Activated T-cell treated with anti-CD3 and anti-CD28 coated beads for 4 hours (primary cell): ENCODE measurements at places on chromosomes 7 and 10.

DNA sequence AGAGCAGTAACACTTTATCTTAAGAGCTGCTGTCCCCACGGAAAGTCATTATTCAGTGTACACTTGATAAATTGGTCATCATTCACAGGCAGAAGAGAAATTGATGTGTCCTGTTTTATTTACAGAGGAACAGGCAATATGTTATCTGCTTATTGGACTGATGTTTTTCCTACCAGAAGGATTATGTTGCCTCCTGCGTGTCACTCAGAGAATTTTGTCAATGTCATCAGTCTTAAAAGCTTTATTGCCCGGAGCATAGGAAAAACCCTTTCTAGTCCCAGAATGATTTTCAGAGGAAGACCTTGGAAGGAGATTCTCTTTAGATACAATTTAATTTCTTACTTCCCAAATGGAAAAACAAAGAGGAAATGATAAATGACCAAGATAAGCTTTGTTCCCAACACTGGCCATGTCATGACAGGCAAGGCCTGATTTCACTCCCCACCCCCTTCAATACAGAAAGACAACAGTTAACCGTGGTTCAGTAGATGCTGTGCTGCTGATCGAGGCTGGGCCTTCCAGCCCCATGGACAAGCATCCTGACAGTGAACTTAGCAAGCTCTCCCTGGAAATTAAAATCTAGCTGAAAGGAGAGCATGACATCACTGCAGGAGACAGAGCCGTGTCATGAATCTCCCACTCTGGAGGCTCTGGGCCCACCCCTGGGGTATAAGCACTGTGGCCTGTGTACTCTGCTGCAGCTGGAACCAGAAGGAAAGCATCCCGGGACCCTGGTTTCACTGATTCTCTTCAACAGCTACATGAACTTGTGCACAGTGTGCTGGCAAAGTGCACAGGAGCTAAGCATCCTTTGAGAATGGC lies 118.8 kb upstream of the LYZL2 start:
- DNase-seq: no peak

DNA sequence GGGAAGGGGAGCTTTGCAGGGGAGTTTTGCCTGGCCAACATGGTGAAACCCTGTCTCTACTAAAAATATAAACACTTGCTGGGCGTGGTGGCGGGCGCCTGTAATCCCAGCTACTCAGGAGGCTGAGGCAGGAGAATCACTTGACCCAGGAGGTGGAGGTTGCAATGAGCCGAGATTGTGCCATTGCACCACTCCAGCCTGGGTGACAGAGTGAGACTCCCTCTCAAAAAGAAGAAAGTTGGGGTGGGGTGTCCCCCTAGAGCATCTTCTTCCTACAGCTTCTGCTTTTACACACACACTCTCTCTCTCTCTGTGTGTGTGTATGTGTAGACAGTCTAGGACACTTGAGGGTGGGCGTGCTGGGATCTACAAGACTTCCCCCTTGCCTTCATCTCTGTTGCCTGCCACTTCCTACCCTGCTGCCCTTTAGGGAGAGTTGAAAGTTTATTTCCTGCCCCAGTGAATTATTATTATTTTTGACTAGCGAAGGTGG lies 21.7 kb downstream of the PLAU start:
- DNase-seq: no peak

DNA sequence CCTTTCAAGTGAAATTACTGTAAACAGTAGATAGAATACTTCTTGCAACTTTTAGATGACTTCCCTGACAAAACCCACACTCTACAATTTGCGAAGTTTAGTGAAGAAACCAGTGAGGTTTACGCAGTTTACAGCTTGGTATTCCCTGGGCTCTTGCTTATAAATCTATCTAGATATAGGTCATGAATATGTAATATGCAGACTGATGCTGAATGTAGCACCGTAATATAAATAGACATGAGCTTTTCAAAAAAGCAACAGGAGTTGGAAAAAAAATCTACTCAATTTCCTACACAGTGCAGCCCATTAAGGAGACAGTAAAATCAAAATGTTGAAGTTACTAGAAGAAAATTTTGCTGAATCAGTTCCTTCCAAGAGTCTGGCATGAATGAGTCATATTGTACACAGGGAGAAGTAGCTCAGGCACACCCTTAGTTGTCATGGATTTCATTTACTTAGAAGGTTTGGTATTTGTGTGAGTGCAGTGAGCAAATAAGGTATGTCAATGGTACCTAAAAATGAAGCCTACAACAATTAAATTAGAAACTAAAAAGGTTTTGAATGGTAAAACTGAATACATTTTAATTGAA lies 67.7 kb upstream of the NEUROD6 start:
- DNase-seq: no peak

- no peak for DNase-seq
Measured at GRCh38 chr7:140205600-140205999, 28.8 kb upstream of the KDM7A start.

DNA sequence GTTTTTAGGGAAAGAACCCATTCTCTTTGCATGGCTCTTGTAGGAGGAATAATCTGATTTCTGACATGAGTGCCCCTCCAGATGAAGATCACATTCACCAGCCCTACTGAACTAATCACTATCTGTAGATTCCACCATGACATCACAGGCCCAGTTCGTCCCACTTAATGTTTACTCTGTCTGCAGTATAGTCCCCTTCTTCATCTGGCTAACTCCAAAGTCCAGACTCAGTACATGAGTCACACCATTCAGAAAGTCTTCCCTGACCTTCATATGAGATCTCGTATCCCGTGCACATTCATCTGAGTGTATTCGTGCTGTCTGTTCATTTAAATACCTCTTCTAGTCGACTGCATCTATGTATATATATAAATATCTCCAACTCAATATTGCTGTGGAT lies 366.5 kb upstream of the AKR1E2 start:
- DNase-seq: no peak

DNA sequence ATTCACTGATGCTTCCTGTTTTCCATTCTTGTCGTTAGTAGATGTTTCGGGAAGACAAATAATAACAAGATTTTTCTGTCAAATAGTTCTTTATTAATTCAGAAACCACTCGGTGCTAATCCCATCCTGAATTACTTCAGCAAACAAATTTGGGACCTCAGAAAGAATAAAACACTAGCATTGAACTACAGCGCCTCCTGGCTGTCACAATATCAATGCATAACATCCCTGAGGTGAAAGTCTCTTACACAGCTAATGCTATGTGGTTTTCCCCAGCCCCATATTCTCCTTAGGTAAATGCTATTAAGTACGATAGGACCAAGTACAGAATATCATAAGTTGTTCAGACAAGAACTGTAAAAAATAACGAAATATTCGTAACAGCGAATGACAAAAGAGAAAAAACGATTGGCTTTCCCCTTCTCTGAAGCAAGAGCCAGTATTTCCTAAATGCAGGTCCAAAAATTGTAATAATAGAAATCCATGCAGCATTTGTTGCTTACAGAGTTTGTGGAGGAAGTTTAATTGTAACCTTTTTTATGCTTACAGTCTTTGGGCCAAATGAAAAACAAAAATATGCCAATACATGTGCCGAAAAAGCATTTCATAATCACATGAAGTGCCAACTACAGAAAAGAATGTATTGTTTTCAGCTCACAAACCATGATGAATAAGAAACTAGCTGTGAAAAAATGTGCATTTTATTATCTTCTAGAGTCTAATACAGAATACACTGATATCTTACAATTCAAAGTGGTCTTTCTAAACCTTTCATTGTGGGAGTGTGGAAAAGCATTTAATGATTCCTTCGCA lies 47.3 kb downstream of the MYPN start:
- DNase-seq: peak; percentile 51

- DNase-seq: no peak
Measured at GRCh38 chr10:86387178-86387794, 20.7 kb upstream of the GRID1 start.

GRCh38 chr7:158529181-158530096 lies 58.2 kb downstream of the PTPRN2 start:
- no peak for DNase-seq

GRCh38 chr10:44786286-44786850 lies 124.8 kb upstream of the TMEM72 start:
- no peak for DNase-seq

GRCh38 chr7:131802195-131802864 lies 245.9 kb upstream of the PODXL start:
- no peak for DNase-seq

DNA sequence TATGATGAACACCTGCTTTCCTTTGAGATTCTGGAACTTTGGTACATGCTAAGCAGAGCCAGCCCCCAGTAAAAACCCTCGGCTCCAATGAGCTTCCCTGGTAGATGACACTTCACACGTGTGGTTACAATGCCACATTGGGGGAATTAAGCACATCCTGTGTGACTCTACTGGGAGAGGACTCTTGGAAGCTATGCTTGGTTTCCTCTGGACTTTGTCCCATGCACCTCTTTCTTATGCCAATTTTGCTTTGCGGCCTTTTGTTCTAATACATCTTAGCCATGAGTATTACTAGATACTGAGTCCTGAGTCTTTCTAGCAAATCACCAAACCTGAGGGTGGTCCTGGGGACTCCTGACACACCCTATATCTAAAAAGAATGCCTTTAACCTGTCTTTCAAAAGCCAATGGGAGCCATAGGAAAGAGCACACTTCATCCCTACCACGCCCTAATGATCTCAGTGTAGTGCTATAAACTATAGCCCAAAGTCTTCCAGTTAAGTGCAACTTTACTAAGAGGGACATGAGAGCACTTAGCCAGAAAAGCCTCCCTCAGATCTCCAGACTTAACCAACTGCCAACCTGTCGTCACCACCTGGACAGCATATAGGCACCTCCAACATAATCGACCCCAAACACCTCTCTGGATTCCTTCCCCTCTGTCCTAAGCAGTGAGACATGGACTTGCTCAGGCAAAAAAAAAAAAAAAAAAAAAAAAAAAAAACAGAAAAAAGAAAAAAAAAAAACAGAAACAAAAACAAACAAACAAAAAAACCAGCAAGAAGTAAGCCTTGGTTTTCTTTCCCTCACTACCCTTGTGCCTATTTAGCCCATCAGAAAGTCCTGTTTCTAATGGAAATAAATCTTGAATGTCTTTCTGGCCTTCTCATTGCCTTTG lies 37.4 kb downstream of the CCDC6 start:
- DNase-seq: no peak

DNA sequence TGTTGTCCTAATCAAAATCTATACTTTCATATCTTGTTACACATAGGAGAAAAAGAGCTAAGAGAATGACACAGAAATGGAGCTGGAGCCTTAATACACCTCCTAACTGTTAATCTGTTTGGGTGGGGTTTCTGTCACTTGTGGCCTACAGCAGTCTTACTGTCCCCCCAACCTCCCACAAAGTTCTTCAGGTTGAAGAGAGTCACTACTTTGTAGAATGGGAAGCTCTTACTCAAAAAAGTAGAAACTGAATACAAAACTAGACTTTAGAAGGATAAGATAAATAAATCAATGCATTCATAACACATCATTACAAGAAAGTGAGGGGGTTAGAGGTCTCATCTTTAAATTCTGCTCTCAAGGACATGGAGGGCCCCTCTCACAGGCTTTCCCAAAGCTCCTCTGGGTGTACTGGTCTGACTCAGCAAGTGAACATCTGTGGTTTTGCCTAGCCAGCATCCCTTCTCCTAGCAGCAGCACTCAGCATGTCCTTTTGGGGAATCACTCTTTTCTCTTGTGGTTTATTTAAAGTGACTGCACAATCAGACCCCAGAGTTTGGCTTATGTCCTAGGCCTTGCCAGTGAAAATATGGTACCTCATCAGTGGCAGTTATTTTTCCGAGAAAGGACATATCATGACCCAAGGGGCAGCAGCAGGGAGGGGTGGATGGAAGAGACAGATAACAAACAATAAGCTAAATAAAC lies 2.0 kb upstream of the BLVRA start:
- no peak for DNase-seq

DNA sequence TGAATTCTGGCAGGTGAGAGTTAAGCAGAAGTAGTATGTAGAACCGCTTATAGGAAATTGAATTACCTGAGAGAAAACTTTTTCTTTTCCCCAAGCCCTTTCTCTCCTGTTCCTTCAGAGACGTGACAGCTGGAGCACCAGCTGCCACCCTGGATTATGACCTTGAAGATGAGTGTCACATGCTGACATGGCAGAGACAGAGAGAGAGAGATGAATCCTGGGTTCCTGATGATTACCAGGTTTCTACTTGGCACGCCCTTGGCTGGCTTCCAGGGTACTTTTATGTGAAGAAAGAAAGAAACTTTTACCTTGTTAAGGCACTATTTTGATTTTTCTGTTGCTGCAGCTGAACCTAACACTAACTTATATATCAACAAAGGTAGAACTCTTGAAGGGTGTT lies 99.9 kb downstream of the GPR26 start:
- DNase-seq: no peak

GRCh38 chr10:21393931-21394330 lies 131.6 kb downstream of the SKIDA1 start:
- DNase-seq: no peak

- no peak for DNase-seq
Measured at GRCh38 chr10:29353305-29353704, 64.4 kb downstream of the LYZL1 start.

- DNase-seq: no peak
Measured at GRCh38 chr7:27122077-27122910, 8.3 kb downstream of the HOXA4 start.

DNA sequence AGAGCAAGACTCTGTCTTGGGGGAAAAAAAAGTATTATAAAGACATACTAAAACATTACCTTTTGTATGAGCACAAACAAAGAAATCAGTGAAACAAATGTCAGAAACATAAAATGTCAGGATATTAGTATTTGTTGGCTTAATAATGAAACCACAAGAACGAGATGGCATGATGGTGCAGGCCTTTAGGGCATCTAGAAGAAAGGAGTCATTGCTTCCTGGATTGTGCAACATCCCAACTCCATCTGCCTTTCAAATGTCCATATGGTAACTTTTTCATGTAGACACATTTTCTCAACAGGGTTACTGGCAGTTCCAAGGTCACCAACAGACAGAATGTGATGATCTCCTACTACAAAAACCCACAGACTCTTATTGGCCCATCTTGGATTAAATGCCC lies 96.6 kb downstream of the ZNF248 start:
- DNase-seq: no peak

DNA sequence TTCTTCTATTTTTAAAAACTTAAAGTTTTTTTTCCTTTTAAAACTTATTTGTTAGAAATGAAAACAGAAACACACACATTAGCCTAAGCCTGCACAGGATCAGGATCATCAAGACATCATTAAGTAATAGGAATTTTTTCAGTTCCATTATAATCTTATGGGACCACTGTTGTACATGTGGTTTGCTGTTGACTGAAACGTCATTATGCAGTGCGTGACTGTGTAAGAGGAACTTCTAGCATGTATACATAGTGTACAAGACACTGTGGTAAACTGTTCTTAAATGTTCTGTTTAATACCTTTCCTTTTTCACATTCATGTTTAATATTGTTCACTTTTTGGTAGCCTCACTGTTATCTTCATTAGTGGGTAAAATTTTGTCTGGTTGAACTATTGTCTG lies 12.1 kb downstream of the ENTPD7 start:
- no peak for DNase-seq
